Uterus (tissue), 4 donors: ENCODE measurements at places on chromosomes 7 and 10. TPM values are rescaled to one million over a fixed set of nuclear protein-coding genes. Genes with fewer than 3 reads are reported as not detected.

SLC13A1 gene
- total RNA-seq = not detected

VAX1 gene
- not detected for total RNA-seq

FANK1 gene
- 6.8 TPM for total RNA-seq

ABCB8 gene
- 31.2 TPM for total RNA-seq

COL17A1 gene
- not detected for total RNA-seq

ABCB1 gene
- 50.1 TPM for total RNA-seq

CDHR1 gene
- 1.5 TPM for total RNA-seq

TUBAL3 gene
- total RNA-seq = not detected

TSPAN12 gene
- 18.8 TPM for total RNA-seq

NKX1-2 gene
- not detected for total RNA-seq

ASZ1 gene
- total RNA-seq = not detected

NAPEPLD gene
- 44.8 TPM for total RNA-seq

INSIG1 gene
- total RNA-seq = 46.6 TPM

STEAP1B gene
- total RNA-seq = not detected

WASHC2C gene
- total RNA-seq = 25.0 TPM

MYL10 gene
- total RNA-seq = not detected

CLDN15 gene
- 5.6 TPM for total RNA-seq

PURB gene
- total RNA-seq = 63.0 TPM

PRF1 gene
- not detected for total RNA-seq

TMEM184A gene
- not detected for total RNA-seq

CDH23 gene
- 8.5 TPM for total RNA-seq
